ENCODE measurements at places on chromosomes 2 and 18.

DNA sequence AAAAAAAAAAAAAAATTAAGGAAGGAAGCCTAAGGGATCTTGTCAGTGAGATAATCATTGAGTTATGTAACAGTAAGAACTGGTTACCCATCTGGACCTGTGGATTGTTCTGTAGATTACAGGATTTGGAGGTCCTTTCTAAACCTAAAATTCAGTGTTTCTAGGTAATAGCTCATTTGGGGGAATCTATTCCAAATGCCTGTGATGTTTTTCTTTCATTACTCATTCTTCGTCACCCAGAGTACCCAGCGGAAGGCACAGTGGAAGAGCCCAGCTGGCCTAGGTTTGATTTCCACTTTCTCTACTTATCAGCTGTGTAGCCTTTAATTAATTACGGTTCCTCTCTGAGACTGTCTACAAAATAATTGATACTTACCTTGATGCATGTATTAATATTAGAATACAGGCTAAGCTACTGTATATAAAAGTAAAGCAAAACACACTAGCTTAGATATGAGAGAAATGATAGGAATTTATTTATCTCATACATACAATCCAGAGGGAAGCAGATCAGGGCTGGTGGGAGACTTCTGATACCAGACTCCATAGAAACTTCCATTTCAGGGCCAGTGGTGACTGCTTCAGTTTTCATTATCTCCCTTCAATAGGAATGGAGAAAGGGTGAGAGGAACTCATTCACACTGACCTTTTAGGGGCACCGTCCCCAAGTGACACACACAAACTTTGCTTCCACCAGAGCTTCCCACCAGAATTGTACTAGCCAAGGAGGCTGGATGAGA is 115.8 kb upstream of the NOSTRIN start:
- no peak for DNase-seq

- DNase-seq = no peak
These were observed 2.4 kb downstream of the GPR45 start for GRCh38 chr2:105243961-105244360.

- no peak for DNase-seq
These were observed 7.8 kb upstream of the SCYGR1 start for GRCh38 chr2:227395556-227395955.

- DNase-seq = no peak
These were observed 19.3 kb downstream of the PPP4R1 start for GRCh38 chr18:9594823-9595596.

- DNase-seq = no peak
These were observed 3.8 kb upstream of the UXS1 start for GRCh38 chr2:106197878-106198277.

GRCh38 chr2:95271381-95271971 is 2.8 kb upstream of the PROM2 start:
- no peak for DNase-seq

DNA sequence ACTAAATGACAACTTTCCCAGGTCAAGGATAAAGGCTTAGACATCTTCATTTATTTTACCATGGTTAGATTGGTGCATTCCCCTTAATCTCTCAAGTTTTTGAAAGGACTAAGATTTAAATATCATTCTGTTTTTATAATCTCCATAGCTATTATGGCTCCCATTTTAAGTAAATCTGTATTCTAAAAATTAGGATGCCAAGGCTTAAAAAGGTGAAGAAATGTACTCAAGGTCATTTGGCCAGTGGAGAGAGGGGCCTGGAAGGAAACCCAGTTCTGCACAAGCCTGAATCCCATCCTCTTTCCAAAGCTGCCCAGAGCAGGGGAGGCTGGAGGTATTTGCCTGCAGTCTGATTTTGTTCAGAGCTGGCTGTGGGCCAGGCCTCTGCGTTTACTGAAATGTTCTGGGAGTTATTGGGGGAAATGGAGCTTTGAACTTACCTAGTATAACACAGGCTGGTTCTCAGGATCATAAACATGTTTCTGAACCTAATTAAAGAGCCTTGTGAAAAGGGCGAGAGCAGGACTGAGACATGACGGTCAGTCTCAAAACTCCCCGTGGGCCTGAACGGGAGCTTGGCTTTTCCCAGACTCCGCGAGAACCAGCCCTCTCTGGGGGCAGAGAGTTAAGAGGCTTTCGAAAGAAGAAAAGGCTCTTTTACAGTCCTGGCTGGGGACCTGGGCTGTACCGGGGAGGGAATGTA is 85.6 kb downstream of the DDX1 start:
- DNase-seq = no peak

DNA sequence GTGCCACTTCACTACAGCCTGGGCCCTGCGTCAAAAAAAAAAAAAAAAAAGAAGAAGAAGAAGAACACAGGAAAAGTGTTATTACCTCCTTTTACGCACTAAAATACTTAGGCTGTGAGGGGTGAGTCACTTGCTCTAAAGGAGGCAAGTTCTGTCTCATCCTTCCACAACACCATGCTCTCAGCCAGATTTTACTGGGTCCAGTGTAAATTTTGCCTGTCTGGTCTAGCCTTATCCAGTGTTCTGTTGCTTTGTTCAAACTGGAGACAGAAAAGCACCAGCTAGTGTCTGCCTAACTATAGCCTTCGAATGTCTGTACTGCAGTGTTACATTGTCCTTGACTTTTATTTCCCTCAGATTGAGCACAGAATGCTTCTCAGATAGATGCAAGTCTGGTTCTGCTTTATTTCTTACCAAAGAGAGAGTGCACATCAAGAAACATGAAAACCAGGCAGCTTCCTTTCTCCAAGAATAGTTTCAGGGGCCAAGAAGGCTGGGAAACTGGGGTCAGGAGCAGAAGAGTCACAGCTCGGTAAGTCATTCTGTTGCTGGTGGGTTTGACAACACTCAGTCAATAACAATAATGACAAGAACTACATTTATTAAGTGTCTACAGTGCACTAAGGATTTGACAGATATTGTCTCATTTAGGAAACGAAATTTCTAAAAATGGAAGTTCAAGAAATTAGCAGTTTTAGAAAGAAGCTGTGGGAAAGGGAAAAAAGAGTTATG is 3.1 kb upstream of the MSGN1 start:
- no peak for DNase-seq

DNA sequence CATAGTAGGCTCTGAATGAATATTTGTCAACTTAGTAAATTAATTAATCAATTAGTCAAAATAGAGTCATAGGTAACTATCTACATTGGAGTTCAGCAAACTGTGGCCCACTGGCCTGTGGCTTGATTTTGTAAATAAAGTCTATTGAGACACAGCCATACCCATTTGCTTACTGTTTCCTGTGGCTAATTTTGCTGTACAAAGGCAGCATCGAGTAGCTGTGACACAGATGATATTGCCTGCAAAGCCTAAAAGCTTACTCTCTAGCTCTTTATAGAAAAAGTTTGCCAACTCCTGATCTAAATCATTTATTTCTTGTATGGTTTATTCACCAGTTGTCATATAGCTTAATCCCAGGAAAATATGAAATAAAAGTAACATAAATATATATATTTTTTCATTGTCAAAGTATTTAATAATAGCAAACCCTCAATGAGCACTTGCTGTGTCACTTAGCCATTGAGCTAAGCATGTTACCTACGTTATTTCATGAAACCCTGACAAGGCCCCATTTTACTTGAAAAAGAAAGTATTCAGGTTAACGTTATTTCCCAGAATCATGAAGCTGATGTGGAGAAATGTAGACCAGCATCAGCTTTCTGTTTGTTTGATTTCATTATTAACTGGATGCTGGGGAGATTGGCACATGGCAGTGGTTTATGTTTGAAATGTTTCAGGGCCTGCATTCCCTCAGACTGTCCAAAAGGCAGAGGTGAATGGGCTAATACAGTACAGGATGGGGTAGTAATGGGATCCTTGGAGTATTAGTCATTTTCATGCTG is 69.6 kb downstream of the ICOS start:
- DNase-seq = no peak

GRCh38 chr2:177053038-177053437 is 159.6 kb upstream of the HNRNPA3 start:
- no peak for DNase-seq

DNA sequence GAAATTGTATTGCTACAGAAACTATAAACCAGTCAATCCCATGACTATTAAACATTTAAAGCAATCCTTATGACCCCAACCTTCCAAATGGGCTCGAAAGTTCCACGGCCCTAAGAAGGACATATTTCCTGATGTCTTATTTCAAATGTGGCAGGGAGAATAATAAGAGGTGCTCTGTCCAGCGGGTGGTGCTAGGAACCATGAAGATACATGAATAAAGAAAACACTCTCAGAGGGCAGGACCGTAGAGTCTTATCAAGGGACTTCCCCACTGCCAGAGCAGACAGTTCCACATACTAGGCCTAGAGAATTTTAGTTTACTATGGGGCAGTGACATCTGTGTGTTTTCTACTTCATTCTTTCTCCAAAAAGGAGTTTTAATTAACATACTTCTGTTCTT is 187.1 kb upstream of the PIK3C3 start:
- no peak for DNase-seq

DNA sequence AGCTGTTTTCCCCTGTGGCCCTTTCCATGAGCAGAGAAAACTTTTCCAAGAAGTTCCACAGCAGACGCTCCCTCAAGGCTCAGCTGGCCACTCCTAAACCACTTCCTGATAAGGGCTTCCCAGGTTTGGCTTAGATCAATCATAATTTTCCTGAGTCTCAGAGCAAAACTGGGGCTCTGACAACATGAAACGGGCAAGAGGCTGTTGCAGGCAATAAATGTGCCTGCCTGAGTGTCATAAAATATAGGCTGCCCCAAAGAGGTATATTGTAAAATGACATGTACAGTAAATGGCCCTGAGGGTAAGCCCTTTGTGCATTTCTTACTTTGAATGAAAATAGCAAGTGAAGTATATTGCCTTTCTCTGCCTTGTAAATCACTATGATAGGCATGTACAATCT is 105.6 kb upstream of the UXS1 start:
- no peak for DNase-seq

GRCh38 chr18:66013969-66014368 is 263.2 kb downstream of the CDH7 start:
- no peak for DNase-seq

DNA sequence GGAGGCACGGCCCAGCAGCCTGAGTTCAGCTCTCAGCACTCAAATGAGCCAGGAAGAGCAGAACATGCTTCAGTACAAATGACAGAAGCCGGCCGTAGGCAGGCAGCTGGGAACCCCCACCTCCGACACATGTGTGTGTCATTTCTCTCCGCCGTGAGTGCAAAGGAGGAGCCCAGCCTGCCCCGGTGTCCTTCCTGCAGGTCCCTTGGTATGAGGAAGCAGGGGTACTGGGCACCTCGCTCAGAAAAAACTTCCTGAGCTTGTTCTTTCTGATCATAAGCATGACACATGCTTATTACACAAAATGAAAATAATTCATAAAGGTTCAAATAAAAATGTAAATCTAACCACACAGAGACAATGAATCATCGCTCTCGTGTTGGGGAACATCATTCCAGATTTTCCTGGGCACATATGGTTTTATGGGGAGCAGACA is 35.3 kb downstream of the KCNF1 start:
- DNase-seq = no peak

- no peak for DNase-seq
These were observed 622.6 kb downstream of the LRP1B start for GRCh38 chr2:141508086-141508752.

- DNase-seq = no peak
These were observed 110.8 kb downstream of the FMNL2 start for GRCh38 chr2:152445791-152446201.

DNA sequence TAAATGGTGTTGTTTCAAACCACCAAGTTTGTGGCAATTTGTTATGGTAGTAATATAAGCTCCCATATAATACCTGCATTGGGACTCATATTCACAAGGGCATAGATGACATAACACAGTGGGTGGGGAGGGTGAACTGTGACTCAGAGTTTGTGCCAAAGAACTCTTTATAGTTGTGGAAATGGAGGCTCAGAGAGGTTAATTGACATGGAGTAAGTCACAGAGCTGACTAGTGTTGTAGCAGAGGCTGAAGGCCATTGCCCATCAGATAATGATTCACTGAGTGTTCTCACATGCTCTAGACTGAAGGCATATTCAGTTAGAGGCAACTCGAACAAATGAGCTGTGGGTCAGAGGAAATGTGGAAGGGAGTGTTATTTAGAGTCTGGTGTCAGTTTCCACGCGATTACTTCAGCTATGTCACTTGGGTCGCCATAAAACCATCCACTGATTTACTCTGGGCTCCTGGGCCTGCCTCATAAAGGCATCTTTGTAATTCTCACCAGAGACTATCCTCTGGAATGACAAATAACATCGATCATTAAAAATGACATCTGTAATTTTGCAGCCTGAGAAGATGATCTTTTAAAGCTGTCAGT is 264.7 kb downstream of the CCDC85A start:
- no peak for DNase-seq

DNA sequence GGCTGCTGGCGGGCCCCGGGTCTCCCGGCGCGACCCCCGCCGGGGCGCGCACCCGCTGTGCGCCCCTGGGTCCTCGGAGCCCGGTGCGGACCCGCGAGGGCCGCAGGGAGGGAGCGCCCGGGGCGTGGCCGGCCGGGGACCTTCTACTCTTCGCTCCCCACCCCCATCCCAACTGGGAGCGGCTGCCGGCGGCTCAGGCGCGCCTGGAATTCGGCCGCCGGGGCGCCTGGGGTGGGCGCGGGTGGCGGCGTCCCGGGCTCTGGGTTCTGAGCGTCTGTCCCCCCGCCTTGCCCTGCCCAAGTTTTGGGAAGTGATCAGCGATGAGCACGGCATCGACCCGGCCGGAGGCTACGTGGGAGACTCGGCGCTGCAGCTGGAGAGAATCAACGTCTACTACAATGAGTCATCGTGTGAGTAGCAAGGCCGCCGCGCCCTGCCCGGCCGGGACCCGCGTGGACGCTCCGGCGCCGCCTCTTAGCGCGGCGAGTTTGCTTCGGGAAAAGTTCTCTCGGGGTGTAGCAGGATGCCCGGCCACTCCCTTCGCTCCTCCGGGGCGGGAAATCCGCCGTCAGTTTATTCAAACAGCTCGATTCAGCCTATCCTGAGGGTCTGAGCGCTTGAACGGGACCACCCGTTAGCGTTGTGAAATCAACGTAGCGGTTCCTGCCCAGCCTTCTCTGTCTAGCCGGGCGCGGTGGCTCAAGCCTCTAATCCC is 502 bp downstream of the TUBB6 start:
- DNase-seq = no peak

- no peak for DNase-seq
These were observed 72.3 kb downstream of the IL1R2 start for GRCh38 chr2:102063941-102064678.

DNA sequence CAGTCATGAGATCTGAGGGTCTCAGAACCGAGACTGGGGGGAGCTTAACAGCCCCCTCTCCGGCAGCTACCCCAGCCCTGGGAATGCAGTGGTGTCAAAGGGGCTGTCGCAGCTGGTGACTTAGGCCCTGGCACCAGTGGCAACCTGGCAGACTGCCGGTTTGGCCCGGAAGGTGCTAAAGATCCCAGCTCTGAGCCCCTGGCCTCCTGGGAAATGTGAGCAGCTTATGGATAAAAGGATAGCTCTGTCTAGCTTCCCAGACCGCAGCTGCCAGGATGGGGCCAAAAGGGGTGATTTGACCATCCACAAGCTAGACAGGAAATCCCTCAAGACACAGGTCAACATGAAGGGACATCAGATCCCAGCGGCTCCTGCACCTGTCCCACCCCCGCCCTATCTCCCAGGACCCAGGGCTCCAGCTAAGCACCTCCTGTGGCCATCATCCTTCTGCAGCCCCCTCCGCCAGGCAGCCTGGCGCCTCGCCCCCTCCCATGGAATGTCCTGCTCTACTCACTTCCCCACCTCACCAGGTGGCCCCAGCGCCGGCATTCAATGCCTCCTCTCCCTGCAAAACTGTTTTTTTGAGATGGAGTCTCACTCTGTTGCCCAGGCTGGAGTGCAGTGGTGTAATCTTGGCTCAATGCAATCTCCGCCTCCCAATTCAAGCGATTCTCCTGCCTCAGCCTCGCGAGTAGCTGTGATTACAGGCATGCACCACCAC is 33.2 kb upstream of the EFHD1 start:
- DNase-seq = no peak

- no peak for DNase-seq
These were observed 5.2 kb downstream of the EML6 start for GRCh38 chr2:54728669-54729120.

Measured in activated CD8-positive, alpha-beta memory T cell treated with anti-CD3 and anti-CD28 coated beads for 1 hour (primary cell).